ENCODE measurements at places on chromosomes 1 and 21.

- DNase-seq, result no peak
Measured at GRCh38 chr1:18575620-18576019, 55.0 kb upstream of the PAX7 start.

DNA sequence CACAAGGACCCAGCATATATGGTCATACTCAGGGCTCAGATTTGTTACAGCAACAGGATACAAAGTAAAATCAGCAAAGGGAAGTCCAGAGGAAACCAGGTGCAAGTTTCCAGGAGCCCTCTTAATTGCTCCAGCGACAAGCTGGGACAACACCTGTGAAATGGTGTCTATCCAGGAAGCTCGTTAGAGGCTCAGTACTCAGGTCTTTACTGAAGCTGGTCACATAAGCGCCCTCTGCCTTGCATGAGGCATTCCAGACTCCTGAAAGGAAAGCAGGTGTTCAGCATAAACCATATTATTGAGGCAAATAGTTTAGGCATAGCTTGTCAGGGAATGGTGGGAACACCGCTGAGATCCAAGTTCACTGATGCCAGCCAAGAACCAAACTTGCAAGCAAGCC is 231.0 kb downstream of the SLC35F3 start:
- DNase-seq, result no peak

DNA sequence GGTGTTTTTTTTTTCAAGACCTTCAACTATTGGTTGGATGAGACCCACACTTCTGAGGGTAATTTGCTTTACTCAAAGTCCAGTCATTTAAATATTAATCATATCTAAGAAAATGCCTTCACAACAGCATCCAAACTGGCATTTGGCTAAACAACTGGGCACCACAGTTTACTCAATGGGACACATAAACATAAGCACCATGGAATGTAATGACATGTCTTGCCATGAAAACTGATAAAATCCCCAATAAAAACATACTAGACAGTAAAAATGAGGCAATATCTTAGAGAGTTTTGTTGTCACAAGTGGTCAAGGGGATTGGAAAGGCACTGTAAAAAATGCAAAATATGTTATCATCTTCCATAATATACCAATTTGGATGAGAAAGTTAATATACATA is 838.8 kb upstream of the ADAMTS5 start:
- no peak for DNase-seq

DNA sequence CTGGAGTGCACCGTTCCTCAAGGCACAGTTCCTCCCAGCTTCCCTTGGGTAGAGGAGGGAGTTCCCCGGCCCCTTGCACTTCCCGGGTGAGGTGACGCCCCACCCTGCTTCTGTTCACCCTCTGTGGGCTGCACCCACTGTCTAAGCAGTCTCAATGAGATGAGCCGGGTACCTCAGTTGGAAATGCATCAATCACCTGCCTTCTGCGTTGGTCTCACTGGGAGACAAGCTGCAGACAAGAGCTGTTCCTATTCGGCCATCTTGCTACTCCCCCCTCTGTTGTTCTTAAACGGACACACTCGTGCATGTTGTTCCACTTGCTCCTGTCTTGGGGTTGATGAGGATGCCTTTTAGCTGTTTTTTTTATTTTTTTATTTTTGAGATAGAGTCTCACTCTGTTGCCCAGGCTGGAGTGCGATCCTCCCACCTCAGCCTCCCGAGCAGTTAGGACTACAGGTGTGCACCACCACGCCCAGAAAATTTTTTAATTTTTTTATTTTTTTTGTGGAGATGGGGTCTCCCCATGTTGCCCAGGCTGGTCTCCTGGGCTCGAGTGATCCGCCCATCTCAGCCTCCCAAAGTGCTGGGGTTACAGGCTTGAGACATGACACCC is 3.0 kb upstream of the MORC3 start:
- no peak for DNase-seq

DNA sequence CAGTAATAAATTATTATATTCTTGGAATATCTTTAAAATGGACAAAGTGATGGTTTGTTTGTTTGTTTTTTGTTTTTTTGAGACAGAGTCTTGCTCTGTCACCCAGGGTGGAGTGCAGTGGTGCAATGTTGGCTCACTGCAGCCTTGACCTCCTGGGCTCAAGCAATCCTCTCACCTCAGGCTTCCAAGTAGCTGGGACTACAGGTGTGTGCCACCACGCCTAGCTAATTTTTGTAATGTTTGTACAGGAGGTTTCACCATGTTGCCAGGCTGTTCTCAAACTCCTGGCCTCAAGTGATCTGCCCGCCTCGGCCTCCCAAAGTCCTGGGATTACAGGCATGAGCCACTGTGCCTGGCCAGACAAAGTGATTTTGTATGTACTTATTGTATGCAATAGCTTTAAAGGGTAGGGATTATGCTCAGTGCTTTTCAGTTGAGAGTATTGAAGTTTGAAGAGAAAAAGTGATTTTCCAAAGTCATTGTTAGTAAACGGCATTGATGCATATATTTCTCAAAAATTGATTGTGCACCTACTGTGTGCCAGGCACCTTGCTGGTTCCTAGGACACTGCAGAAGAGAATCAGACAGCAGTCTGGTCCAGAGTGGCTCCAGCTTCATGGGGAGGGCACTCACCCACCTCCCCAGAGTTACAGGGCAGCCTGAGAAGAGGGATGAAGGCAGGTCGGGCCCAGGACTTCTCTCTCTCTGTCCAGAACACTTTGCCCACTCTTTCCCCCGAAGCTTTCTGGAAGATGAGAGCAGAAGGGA is 34.2 kb upstream of the TTC22 start:
- DNase-seq, result no peak

DNA sequence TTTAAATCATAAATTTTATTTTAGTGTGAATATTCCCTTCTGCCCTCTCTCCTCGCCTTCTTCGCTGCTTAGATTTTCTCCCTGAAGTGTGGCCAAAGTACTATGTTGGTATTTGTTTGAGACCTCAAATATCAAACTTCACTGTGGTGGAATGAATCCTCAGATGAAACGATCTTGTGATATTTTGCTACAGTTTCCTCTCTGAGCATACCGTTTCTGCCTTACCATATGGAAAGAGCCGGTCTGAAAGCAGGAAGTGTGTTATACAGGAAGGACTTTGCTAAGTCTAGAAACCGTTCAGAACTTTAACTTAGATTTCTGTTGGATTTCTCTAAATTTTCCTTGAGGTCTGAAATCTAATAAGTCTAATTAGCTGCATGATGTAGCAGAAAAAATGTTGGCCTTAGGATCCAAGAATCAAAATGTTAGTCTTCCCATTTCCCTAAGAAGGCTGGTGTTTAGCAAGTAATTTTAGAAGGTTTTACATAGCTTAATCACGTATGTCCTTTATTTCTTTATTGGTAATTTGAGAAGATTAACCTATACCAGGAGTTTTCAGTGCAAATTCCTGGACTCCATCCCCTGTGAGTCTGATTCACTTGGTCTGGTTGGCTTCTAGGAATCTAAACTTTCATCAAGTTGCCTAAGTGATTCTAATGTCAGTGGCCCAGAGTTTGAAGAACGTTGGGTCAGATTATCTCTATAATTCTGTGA is 30.7 kb downstream of the SDCCAG8 start:
- DNase-seq, result no peak

DNA sequence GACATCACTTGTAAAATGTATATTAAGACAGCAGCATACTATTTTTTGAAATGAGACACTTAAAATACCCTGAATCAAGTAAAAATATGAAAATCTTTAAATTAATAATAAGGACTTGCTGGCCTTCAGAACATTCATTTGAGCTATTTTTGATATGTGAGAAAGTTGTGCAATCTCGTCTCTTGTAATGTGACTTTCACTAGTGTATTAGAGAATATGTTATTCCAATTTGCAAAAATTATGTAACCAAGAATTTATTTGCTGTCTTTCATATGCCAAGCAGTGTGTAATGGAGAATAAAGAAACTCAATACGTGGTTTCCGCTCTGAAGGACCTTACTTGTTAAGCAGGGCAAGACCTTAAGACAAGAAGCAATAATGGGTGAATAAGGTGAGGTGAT is 375.0 kb upstream of the RUNX1 start:
- no peak for DNase-seq

DNA sequence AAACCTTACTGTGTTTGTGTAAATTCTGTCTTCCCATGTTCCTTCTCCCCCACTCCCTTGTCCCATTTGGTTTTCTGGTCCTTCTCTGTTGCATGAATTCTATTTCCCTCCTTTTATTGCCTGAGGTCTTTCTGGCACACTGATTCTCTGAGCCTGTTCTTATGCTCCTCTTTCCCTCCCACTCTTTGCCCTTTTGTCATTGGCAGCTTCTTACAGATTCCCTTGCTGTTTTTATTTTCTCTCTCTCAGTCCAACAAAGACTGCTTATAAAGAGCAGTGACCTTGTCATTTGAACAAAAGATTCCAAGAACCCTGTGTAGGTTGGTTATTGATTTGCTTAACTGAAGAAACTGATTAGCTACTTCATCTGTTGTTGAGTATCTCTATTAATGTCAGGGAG is 49.7 kb downstream of the GPR52 start:
- no peak for DNase-seq

DNA sequence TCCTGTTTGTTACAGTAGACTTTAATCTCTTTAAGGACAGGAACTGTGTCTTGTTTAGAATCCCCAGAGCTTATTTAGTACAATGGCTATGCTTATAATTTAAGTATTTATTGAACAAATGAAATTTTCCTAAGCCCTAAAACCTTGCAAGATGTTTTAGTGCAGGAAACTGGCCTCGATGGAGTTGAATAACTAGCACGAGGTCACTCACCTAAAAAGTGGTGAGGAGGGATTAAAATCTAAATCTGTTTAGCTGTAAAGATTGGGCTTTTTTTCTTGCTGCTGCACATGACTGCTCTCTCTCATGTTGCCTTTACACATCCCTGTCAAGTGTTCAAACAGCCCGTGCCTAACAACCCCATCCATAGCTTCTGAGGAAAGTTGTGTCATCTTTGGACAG is 10.2 kb downstream of the NFYC start:
- DNase-seq, result no peak

DNA sequence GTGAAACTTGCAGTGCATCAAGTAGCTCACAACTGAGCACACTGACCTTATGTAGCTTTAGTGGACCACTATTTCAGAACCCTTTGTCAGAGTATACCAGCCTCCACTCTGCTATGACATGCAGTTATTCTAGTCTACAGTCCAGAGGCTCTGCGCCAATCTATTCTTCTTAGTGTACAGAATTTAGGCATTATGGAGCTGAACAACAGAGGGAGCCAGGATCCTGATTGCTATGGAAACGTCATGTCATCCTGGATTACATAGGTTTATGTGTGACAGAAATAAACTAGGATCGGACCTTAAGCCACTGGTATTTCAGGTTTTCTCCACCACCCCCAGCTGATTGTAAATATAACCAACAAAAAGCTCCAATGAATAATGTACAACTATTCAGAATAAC is 48.1 kb upstream of the EEIG2 start:
- DNase-seq, result no peak

DNA sequence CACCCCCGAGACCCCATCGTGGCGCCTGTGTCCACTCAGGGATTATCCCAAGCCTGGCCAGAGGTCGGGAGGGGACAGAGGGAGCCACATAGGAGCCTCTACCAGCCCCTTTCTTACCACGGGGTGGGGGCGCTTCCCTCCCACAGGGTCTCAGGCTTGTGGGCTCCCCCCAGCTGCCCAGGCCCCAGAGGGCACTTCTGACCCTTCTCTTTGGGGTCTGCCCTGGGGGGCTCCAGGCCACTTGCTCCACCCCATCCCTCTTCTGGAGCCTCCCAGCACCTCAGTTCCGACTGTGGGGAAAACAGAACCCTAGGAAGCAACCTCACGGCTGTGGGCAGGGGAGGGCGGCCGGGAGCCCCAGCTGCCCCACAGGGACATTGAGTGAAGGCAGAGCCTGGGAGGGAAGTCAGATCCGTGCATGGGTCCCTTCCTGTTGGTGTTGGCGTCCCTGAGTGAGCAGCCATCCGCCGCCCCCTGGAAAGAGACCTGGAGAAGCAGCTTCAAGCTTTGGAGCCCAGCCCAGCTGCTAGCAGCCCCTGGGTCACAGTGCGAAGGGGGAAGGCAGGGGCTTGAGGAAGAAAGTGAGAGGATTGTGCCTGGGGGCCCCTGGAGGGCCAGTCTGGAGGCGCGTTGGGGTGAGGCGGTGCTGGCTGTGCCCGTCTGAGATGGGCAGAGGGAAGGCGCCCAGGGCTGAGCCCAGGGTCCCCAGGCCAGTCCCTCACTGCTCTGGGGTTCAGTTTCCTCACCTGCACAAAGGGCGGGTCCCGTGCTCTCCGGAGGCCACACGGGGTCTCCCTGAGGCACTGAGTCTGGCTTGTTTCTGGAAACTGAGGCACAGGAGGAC is 22.1 kb downstream of the RRP1 start:
- DNase-seq, result no peak

DNA sequence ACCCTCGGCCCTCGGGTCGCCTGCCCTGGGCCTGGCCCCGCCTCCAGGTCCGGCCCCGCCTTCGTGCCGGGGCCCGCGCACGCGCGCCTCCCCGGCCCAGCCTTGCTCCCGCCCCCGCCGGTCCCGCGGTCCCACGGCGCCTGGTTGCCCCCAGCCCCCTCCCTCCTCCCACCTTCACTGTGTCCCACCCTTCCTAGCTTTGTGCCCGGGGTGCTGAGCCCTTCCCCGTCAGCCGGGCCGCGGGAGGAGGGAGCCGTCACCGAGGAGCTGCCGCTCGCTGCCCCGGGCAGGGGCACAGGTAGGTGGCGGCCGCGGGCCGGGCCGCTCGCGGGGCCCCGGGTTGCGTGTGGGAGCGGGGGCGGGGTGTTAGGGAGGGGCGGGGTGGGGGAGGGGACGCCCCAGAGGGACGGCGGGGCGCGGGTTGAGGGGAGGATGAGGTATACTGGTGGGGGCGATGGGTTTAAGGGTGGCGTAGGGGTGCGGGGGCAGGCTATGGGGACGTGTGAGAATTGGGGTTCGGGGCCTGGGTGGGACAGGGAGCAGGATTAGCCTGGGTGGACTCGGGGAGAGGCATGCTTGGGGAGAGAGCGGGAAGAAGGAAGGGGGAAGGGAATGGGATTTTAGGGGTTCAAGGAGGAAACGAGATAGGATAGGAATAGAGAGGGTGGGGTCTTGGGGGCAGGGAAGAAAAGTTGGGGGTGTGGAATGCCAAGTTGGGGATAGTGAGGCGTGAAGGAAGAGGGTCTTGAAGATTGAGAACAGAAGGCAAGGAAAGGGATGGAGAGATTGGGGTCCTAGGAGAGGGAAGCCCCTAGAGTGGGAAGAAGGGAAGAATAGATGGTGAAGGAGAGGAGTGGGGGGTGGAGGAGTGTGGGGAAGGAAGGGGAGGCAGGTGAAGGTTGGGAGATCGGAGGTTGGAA is at the start of gene LRRC42:
Gene LRRC42, plus strand, starts transcription at position 99 of the 920 bp plus-strand sequence. CDS start 5,650 bp downstream, outside the sequence.
- no peak for DNase-seq

- DNase-seq, result no peak
Measured at GRCh38 chr21:29423099-29423870, 124.6 kb downstream of the BACH1 start.

- no peak for DNase-seq
Measured at GRCh38 chr1:53334781-53335180, 6.9 kb upstream of the LRP8 start.

GRCh38 chr1:23557471-23558124 is 1.7 kb downstream of the ID3 start:
- no peak for DNase-seq

DNA sequence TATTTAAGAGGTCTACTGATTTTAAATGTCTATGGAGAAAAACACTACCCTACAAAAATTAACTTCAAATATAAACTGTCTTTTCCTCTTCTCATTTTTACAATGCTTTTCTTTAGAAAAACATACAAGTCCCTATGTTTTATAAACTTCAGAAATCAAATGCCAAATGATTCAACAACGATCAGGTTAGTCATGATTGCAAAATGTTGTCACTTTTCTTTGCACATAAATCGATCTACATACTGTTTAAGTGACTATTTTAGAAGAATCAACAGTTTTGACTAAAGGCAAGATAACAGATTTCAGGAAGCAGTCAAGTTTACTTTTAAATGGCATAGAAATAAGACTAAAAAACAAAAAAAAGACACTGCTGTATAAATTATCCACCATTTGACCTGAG is 168.7 kb downstream of the GPATCH2 start:
- DNase-seq, result no peak
